ENCODE measurements at places on chromosomes 4 and X.

DNA sequence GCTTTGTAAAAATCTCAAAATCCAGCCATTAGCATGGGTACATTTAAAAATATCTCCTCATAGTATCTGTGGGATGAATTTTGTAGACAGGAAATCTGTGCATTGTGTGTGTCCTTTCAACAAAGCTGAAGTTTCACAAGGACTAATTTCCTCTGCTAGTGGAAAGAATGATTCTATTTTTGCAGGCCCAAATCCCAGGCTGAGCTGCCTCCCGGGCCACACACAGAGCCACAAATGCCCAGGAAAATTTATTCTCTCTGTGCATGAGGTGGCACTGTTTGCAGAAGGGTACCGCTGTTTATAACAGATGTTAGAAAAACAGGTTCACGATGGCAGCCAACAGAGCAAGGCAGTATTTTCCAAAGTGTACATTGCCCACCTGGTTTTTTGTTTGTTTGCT lies 11.0 kb upstream of the VCX3B start:
- no peak for DNase-seq

DNA sequence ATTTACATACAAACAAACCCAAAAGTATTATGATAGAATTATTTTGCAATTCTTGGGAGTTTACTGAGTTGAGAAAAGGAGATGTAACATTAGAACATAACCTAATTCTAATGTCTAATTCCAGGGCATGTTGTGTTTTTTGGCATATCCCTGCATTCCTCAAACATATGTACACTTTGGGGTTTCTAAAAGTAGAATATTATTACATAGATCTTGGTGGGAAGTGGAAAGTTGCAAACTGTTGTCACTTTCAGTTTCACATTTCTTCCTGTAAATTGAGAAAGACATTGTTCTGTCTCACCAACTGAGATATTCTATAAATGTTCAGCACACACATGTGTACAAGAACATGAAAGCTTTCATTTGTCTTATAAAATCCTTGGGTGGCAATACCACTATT lies 24.4 kb upstream of the GBA3 start:
- DNase-seq = no peak

DNA sequence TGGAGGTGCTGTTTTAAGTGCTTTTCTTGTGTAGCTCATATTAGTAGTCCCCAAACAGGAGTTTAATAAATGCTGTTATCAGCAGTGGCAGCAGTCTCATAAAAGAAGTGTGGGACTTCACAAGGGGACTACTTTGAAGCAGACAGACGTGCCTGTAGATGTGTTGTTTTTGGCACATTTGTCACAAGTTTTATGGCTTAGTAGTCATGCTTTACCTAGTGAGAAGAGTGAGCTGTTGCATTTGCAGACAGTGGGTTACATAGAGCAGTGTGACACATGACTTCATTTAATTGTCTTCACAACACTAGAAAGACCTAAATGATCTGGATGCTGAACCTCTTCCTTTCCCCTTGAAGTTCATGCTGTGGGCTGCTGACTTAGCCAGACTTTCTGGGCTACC lies 149.5 kb upstream of the MBNL3 start:
- DNase-seq = no peak

DNA sequence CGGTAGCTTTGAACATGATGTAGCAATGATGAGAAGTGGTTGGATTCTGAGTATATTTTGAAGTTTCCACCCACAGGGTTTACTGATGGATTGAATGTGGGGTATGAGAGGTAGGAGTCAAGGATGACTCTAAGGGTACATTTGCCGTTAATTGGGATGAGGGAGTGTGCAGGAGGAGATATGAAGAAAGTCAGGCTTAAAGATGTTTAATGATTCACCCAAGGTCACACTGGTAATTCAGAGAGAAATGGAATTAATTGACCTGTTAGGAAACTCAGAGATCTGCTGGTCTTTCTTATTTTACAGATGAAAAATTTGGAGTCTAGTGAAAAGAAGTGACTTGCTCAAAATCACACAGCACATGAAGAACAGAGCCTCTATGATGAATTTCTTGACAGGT lies 390.7 kb downstream of the GBA3 start:
- no peak for DNase-seq

All from activated T-cell treated with anti-CD3 and anti-CD28 coated beads, Interleukin-2, amount 50 U/mL, for 72 hours (primary cell).